ENCODE measurements at places on chromosomes 4 and X.

- no peak for DNase-seq
Measured at GRCh38 chrX:6041630-6042029, 187.0 kb downstream of the NLGN4X start.

DNA sequence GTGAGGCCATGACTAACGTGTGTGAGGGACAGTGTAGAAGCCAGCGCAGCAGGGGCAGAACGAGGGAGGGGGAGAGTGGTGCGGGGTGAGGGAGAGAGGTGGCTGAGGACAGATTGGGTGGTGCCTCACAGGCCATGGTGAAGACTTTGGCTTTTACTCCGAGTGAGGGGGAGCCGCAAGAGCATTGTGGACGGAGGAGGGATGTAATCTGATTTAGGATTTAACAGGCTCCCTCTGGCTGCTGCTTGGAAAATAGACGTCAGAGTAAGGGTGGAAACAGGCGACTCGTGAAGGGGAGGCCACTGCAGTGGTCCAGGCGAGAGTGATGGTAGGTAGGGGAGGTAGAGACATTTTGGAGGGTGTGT is 13.0 kb downstream of the PPP1R3F start:
- DNase-seq = no peak

DNA sequence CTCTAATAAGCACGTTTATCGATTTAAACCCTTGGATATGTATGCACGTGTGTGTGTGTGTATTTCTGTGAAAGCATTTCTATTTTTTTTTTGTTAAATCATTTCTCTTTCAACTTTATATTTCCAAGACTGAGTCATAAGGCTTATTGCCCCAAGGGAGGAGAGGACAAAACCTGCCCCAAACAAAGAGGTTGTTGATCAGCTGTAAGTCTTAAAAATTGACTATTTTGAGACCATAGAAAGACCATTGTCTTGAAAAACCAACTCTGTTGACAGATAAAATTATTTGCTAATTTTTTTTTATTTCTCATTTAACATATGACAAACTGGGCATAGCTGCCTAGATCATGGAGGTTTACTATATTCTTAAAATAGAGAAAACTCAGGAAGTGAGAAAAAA is 222.4 kb downstream of the FMR1NB start:
- DNase-seq = no peak

- DNase-seq = no peak
Measured at GRCh38 chrX:152399395-152399794, 51.7 kb downstream of the GABRA3 start.

DNA sequence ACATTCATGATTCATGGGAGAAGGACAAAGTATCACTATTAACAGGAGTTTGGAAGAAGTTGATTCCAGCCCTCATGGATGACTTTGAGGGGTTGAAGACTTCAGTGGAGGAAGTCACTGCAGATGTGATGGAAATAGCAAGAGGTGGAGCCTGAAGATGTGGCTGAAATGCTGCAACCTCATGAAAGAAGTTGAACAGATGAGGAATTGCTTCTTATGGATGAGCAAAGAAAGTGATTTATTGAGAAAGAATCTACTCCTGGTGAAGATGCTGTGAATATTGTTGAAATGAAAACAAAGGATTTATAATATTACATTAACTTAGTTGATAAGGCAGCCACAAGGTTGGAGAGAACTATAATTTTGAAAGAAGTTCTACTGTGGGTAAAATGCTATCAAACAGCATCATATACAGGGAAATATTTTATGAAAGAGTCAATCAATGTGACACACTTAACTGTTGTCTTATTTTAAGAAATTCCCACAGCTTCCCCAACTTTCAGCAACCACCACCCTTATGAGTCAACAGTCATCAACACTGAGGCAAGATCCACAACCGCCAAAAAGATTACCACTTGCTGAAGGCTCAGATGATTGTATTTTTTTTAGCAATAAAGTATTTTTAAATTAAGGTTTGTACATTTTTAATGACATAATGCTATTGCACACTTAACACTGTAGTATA is 302.6 kb downstream of the CBLL2 start:
- no peak for DNase-seq
